ENCODE measurements at places on chromosomes 2 and 18.

DNA sequence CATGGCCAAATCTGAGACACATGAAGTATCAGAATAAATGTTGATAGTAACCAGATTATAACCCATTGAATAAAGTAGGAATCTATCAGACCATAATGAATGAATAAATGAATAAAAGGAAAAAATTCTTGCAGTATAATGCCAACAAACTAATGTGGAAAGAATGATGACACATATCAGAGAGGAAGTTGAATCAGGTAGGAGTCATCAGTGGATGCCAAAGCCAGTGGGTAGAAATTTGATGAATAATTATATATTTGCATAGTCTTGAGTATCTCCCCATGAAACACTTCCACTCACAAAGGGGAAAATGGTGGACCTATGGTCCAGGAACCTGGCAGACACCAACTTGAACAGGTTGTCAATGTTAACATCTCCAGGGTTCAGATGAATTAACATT lies 68.6 kb downstream of the GALNT3 start:
- DNase-seq = peak; percentile 19

DNA sequence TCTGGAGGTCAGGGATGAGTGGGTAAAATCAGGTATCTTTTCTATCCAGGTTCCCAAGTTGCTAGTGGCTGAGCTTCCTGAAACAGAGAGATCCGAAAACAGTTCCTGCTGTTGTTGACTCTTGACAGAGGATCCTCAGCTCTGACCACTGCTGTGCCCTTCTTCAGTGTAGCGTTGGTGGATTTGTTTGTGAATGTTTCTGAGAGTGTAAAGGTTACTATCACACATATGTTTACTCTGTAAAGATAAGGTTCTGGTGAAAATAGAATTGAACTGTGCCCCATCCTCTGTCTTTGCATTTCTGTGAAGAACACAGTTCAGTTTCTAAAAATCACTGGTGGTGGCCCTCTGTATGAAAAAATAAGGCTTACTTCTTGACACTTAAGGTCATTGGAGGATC lies 119.8 kb downstream of the LDLRAD4 start:
- no peak for DNase-seq

DNA sequence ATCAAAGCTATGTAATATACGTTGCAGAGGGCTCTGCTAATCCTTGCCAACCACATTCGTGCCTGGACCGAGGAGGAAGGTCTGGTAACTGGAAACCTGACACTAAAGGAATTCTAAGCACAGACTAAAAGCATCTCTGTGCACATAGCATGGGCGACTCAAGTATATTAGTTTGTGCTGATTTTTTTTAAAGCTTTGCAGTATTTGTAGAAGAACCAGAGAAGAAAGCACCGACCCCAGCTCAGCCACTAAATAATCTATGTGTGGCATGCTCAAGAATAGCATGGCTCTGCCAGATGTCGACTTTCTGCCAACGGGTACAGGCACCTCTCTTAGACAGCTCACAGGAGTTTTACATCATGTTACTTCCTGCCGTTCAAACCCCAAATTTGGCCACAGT lies 73.2 kb upstream of the NRP2 start:
- DNase-seq = no peak

DNA sequence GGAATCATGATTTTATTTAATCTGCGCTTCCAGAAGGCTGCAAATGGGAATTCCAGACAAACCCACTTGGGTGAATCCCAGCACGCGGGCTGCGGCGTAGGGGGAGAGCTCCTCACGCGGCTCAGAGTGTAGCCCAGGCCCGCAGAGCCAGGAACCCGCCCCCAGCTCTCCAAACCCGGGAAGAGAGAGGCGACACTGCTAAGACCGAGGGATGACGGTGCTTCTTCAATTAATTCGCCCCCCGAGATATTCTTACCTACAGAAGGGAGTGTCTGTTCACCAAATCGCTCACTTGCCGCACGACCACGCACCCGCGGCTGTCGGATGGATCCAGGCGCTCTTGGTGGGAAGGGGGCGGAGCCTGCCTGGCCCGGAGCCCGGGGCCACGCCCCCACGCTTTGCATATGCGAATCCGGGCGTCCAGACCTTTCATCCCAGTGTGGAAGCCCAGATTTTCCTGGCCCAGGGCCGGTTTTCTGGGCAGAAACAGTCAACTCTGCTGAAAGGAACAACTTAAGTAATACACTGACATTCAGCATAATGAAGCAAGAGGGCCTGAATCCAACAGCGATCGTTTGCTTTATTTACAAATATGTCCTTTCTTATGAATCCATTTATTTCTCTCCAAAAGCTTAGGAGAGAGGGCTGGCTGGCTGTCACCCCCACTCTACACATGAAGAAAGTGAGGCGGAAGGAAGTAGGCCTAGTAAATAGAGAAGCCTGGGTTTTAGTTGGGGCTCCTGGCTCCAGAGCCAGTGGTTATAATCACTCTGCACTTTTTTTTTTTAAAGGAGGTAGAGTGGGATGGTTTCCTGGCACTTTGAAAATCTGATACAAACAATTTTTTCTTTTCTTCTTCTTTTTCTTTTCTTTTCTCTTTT lies at the start of gene SLC19A3:
Gene SLC19A3 (minus strand): TSS at position 342 of the 881 bp plus-strand sequence. CDS start 15,710 bp downstream, outside the sequence.
- DNase-seq = peak; percentile 61
